Ureter (tissue), 1 donor: ENCODE measurements at places on chromosomes 13 and 19. TPM values are rescaled to one million over a fixed set of nuclear protein-coding genes. Genes with fewer than 3 reads are reported as not detected.
A peak's percentile ranks its signal among the peaks of the same experiment; 100 is the strongest.

FBXL3 gene
- 48.4 TPM for total RNA-seq

- no peak for DNase-seq
Observed at GRCh38 chr19:4505570-4506448, 12.5 kb downstream of the PLIN4 start.

- no peak for DNase-seq
Observed at GRCh38 chr13:113971471-113972231, 2.2 kb downstream of the C13orf46 start.

- DNase-seq = no peak
Observed at GRCh38 chr19:36409841-36410240, 8.6 kb downstream of the ZFP82 start.

ZNF57 gene
- 9.6 TPM for total RNA-seq

DNA sequence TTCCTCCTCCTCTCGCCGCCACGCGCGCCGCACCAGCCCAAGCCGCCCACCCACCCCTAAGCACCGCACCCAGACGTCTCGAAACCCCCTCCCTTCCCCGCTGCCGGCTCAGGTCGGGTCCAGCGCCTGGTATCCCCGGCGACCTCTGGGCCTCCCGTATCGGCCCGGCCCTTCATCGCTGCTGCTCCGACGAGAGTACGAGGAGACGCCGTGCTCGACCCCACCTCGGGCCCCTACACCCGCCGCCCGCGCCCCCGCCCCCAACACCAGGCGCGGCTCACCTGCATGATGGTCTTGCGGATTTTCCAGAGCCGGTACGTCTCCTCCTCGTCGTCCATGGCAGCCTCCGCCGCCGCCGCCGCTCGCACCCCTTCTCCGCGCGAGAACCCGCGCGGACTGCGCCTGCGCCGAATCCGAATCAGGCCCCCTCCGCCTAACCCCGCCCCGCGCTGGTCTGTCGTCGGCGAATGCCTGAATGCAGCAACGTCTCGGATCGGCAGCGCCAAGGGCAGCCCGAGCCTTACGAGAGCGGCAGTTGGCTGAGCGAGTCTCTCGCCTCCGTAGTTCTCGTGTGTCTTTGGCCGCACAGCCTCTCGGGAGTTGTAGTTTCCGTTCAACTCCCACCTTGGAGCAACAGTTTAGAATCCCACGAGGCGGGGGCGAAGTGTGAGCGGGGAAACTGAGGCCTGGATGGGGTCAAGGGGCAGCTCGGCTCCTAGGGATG is at the start of gene POLR2E:
Gene POLR2E, minus strand, starts transcription at position 398 of the 724 bp plus-strand sequence. Its CDS starts 60 bp downstream, at position 338.
- peak; percentile 98 for DNase-seq

DNA sequence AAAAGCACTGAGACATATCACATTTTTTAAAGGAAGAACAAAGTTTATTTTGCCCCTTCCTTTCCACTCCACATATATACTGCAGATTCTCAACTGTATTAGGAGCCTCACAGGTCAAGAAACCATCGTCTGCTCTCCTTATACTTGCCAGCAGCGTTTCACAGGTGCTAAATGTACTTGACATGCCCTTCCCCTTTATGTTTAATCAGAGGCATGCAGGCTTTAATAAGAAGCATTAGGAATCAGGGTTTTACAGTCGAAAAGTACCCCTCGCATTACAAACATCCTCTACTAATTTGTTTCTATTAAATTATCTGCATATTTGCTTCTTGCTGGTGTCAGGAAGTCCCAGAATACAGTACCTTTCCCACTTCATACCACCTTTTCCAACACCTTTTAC is 3.7 kb upstream of the RAP2A start:
- DNase-seq = no peak

SERPINE3 gene
- 0.31 TPM for total RNA-seq

DNA sequence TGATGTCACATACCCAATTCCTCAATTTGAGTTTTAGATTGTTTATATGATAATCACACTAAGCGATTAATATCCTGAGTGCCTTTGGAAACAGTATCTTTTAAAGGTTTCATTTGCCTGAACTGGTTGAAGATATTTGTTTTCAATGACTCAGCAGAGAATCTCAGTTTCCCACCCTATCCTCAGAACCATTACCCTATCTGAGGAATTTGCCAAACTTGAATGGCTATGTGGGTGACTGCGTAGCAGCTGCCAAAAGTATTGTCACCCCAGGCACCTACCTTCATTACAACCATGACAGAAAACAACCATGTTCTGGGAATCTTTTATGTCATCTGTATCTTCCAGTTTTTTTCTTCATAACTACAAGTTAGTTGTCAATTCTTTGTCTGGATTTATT is 440.1 kb upstream of the NBEA start:
- no peak for DNase-seq

- DNase-seq = no peak
Observed at GRCh38 chr13:66492479-66492878, 737.7 kb downstream of the PCDH9 start.
